ENCODE measurements at places on chromosomes 4 and X. TPM values are rescaled to one million over a fixed set of nuclear protein-coding genes. Genes with fewer than 3 reads are reported as not detected.

WDR19 gene
- total RNA-seq = 23.7 TPM

SH3RF1 gene
- total RNA-seq = 28.3 TPM

CXorf51B gene
- total RNA-seq = not detected

MED12 gene
- total RNA-seq = 32.6 TPM

SSX4B gene
- total RNA-seq = not detected

CRMP1 gene
- total RNA-seq = not detected

GBA3 gene
- total RNA-seq = not detected

PNCK gene
- not detected for total RNA-seq

LPAR4 gene
- not detected for total RNA-seq

SHROOM4 gene
- 1.7 TPM for total RNA-seq

GABRG1 gene
- not detected for total RNA-seq

LAMTOR3 gene
- 68.1 TPM for total RNA-seq

GUCY1B1 gene
- 2.1 TPM for total RNA-seq

FTSJ1 gene
- 95.2 TPM for total RNA-seq

COL4A6 gene
- total RNA-seq = not detected

DDIT4L gene
- total RNA-seq = 3.2 TPM

PRDM8 gene
- total RNA-seq = 4.4 TPM

RNF150 gene
- 10.5 TPM for total RNA-seq

ARHGAP6 gene
- total RNA-seq = 0.54 TPM

PASD1 gene
- not detected for total RNA-seq

ZFP42 gene
- total RNA-seq = not detected

FGF13 gene
- 4.6 TPM for total RNA-seq

CXCR3 gene
- not detected for total RNA-seq

MEPE gene
- not detected for total RNA-seq

HSD17B13 gene
- total RNA-seq = not detected

SHISA3 gene
- not detected for total RNA-seq

CTAG2 gene
- not detected for total RNA-seq

TMEM184C gene
- total RNA-seq = 36.5 TPM

BMPR1B gene
- total RNA-seq = 0.76 TPM

DACH2 gene
- total RNA-seq = not detected

All from GM23248 (cell line).